ENCODE measurements at places on chromosomes 7 and 10.

- no peak for DNase-seq
Observed at GRCh38 chr7:51369746-51370145, 53.1 kb upstream of the COBL start.

DNA sequence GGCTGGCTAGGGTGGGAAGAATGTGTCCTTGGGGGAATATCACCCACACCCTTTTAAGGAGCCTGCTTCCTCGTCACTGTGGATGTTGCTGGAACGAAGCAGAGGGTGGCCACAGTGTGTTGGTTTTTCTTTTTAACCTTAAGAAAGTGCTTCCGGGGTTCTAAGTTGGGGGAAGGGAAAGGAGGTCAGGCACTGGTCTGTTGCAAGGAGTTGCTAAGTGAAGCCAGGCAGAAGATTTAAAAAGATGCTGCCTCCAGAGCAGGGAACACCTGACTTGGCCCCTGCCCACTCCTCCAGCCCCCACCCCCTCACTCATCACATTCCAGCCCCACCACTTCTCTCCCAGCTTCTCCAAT, 213.1 kb downstream of the EMX2 start:
- no peak for DNase-seq

- DNase-seq, result no peak
Observed at GRCh38 chr7:15977663-15978062, 291.2 kb upstream of the MEOX2 start.

GRCh38 chr7:16106869-16107268, 314.5 kb downstream of the CRPPA start:
- DNase-seq, result no peak

DNA sequence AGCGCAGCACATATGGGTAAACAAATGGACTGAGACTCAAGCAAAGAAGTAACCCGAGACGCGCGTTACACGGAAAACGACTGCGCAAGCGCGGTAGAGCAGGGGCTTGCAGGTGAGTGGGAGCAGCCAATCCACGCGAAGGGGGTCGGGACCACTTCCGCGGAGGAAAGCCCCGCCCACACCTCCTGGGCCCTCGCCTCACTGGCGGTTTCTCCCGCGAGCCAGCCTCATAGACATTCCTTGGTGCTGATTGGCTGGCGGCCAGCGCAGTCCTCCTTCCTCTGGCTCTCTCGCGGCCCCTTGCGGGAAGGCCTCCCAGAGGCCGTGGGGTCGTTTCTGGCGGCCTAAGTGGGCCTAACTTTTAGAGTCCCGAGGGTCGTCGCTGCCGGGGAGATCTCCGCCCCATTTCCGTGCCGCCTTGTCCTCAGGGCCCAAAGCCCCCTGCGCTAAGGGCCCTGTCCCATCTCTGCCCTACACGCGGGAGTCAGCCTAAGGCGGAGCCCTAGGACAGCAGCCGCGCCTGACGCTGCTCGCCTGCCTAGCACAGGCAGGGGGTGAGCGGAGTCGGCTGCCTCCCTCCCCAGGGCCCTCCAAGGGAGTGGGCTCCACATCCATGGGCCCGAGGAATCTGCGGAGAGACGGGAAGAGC, 9.1 kb upstream of the FXYD4 start:
- peak; percentile 88 for DNase-seq

DNA sequence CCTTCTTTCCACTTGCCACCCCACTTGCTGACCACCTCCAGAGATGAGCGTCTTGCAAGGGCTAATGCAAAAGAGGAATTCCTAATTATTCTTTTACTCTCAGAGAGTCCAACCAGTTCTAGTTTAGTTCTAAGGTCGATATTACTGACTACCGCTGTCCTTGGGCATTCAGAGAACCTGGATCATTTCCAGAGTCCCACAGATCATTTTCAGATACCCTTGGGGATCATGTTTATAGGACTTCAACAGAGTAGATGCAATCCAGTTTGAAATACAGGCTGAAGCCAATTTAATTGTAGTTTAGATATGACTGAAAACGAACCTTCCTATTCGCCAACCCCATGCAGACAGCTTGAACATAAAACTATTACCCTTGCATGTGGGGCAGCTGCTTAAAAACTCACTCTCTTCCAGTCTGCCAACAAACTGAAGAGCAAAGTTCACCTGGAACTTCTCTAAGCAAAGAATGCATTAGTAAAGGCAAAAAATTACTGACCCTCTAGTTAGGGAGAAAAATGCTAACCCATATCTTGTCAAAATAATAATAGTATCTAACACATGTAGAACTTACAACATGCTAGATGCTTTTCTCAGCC, 22.4 kb downstream of the CFAP69 start:
- DNase-seq, result no peak

DNA sequence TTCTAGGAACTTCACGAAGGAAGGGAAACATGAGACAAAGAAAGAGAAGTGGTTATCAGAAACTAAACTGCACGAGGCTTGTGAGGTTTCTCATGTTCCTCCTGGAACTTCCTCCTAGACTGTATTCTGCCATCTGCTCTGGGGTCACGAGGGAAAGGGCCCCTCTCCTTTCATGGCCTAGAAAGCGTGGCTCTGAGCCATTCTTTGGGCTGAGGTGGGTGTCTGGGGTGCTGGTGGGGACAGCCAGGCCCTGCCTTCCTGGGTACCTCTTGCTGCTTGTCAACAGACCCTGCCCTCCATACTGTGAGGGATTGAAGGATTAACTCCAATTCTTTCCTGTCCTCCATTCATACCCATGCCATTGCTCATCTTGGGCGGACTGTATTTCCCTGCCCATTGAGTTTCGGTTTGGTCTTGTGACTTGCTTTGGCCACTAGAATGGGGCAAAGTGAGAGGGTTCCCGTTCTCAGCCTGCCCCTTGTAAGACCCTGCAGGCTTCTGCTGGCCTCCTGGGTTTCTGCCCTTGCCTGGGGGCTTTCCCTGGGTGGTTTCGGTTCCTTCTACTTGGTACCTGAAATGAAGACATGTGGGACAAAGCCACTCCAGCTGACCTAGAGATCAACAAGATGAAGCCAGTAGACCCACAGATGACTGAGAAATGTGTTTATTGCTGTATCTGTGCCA, 14.9 kb upstream of the GIMAP8 start:
- DNase-seq, result no peak

GRCh38 chr10:59550061-59550460, 159.6 kb downstream of the SLC16A9 start:
- DNase-seq, result no peak

DNA sequence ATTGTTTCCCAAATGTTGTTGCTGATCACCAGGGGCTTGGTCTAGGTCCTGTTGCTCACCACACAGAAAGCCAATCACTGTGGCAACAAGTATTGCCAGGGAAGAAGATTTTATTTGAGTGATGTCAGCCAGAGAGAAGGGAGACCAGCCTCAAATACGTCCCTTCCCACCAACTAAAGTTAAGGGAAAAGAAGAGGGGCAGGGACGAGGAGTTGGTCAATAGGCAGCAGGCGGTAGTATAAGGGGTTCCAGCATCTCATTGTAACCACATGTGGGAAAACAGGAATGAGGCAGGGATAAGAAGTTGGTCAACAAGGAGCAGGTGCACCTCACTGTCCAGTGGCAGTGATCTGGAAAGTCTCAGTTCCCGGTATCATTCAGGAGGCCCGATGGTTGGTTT, 138.9 kb upstream of the KCNMA1 start:
- DNase-seq, result no peak

- no peak for DNase-seq
Observed at GRCh38 chr10:12958546-12959110, 42.9 kb downstream of the CCDC3 start.

GRCh38 chr7:158414486-158414961, 173.1 kb downstream of the PTPRN2 start:
- DNase-seq, result no peak

GRCh38 chr7:46619723-46620310, 698.7 kb upstream of the IGFBP3 start:
- DNase-seq, result no peak

GRCh38 chr7:139646566-139646965, 123.1 kb downstream of the CLEC2L start:
- DNase-seq, result no peak

- DNase-seq, result no peak
Observed at GRCh38 chr10:43708262-43708661, 59.6 kb upstream of the ZNF32 start.

DNA sequence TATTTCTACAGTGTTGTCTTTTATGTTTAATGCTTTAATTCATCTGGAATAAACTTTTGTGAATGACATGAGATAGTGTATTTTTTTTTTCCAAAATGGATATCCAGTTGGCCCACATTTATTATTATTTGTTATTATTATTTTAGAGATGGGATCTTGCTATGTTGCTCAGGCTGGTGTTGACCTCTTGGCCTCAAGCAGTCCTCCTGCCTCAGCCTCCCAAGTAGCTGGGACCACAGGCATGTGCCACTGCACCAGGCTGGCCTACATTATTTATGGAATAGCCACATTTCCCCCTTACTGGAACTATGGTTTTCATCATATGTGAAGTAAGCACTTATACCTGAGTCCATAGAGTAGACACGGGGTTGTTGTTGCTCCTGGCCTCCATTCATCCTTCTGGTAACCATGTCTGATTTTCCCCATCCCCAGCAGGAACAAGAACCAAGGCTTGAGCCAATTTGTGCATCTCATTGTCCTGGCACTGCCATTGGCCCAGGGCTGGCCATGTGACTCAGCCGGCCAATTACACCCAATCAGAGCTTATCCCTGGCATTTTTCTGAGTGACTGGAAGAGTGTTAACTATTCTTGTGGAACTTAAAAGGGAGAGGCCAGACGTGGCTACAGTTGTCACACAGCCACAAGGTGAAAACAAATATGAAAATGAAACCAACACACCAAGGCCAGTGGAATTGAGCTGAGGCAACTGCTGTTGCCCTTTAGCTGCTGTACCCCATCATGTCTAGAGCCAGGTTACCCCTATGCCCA, 23.1 kb downstream of the PRF1 start:
- DNase-seq, result peak; percentile 34

DNA sequence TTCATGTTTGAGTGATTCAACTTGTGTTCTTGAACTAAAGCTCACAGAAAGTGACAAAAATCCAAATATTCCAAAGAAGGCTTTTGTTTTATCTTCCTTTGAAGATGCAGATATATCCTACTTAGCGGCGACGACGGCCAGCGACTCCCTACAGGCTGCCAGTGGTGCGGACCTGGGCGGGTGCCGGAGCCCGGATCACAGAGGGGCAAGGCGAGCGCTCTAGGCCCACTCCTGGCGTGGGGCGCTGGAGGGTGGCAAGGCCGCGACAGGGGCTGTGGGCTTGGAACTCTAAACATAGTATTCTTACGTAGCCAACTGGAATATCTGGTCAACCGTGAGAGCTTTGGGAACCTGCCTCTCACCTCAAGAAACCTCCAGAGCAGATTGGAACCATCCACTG, 914 bp upstream of the GIMAP7 start:
- no peak for DNase-seq
